LoVo (cell line): ENCODE measurements at places on chromosomes 7 and 10.

GRCh38 chr10:31353574-31353973 lies 34.6 kb downstream of the ZEB1 start:
- peak; percentile 70 for DNase-seq

GRCh38 chr10:85492684-85493083 lies 873.9 kb downstream of the GRID1 start:
- no peak for DNase-seq

DNA sequence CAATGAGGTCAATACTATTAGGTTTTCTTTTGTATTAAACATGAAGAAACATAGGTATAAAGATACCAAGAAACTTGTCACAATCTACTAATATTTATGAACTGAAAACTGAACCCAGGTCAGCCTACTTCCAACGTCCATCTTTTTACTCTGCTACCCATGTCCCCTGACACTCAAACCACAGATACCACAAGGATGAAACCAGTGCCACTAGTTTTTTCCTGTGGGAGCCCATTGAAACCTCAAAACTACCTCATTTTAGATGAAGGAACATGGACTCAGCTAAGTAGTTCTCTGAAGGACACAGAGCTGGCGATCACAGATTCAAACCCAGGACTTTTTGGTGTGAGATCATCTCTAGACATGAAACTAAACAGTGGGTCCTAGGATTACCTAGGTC lies 6.8 kb downstream of the TET1 start:
- DNase-seq: no peak

- DNase-seq: no peak
Measured at GRCh38 chr10:71671994-71672946, 47.3 kb downstream of the C10orf105 start.

DNA sequence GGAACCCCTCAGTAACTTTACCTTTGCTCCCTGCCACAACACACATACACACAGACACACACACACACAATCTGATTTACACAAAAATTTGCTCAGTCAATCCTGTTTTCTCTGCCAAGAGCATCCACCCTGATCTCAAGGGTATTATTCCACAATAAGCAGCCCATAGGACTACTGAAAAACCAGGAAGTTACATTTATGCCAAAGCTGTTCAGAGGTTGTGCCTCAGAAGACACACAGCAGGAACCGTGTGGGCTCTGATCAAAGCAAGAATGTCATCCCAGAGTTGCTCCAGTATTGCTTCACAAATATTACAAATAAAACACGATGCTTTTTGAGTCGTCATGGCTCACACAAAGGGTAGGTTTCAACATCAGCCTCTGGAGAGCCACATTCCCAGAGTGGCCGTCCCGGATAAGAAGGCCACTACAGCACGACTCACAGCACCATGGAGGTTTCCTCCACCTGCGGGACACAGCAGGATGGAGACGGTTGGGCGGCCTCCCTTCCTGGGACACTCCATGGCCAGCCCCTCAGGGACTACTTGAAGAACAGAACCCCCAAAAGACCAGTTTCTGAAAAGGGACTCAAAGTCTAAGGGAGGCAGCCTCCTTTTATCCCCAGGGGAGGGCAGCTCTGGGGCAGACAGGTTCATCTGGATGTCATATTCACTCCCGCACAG lies 1.6 kb downstream of the AIFM2 start:
- DNase-seq: peak; percentile 63

DNA sequence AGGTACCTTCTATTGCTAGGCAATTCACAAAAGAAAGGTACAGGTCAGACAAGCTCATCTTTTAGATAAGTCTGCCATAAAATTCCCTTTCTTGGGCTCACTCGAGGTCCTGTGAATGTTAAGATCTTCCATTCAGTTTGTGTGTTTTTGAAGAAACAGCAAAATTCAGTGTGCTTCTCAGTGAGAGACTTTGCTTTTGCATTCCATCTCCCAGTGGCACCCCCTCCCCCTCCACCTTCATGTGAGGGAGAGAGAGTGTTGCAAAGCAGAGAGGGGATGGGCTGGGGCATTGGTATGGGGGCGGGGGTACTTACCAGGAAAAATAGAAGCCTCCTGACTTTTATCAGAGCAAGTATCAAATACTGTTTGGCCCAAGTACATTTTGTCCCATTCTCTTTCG lies 3.8 kb upstream of the TECTB start:
- no peak for DNase-seq

DNA sequence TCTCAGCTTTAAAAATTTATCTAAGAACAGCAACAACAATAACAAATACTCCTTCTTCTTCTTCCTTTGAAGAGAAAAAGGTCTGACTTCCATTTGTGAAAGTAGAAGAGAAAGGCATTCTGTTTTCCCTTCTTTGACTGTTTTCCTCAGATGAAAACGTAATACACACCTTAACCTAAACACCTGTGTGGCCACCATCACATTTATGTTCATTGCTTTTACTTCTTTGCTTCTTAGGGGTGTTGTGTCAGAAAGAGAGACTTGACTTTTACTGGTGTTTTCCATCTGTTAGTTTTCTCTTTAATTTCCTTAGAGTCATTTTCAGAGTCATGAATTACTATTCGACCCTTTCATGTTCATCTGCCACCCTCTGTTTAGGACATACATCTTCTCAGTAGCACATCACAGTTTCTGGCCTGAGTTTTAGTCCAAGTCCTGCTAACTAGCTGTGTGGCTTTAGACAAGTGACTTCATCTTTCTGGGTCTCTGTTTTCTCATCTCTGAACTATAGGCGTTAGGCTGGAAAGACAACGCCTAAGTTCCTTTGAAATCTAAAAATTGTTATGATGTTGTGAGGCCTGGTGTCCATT lies 283.8 kb downstream of the GATA3 start:
- no peak for DNase-seq
